Germinal center (tissue), 1 donor: ENCODE measurements at places on chromosomes 11 and 22.

GRCh38 chr11:63536669-63537292 lies at the start of gene PLAAT4:
Gene PLAAT4 (plus strand): TSS chr11:63536808. CDS start chr11:63536869, 61 bp downstream.
- DNase-seq: peak; percentile 38

DNA sequence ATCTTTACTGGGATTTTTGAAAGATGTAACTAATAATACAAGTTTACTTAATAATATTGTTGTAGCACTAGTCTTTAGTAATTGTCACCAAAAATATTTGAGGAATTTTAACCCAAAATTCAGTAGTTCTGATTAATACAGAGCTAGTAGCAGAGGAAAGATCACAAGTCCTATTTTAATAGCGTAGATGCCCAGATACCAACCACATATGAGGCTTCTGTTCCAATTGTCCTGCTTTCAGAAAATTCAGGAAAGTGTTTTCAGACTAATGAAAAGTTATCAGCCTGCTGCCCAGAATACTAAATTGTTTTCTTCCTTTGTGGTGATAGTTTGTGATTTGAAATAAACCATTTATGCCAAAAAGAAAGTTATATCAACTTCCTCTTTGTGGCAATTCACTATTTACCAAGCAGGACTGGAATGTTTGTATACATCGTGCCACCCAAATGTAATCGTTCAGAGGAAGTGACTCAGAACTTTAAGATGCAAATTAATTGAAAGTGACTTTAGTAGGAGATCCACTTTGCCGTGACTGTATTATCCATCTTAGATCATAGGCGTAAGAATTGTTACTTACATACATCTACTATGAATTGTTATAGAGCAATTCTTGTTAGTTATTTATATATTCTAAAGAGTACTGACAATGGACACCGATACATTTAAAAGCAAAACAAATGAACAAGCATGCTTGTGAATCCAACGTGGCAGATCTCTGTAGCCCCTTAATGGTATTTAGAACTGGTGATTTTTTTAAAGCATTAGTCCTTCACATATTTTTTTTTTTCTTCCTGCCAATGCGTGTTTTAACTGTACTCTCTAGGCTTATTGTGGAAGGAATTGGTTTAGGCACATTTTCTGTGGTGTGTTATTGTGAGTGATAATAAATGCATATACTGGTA lies 231.0 kb downstream of the DDX10 start:
- DNase-seq: peak; percentile 3

- no peak for DNase-seq
Measured at GRCh38 chr11:102396708-102397563, 49.9 kb downstream of the BIRC2 start.

DNA sequence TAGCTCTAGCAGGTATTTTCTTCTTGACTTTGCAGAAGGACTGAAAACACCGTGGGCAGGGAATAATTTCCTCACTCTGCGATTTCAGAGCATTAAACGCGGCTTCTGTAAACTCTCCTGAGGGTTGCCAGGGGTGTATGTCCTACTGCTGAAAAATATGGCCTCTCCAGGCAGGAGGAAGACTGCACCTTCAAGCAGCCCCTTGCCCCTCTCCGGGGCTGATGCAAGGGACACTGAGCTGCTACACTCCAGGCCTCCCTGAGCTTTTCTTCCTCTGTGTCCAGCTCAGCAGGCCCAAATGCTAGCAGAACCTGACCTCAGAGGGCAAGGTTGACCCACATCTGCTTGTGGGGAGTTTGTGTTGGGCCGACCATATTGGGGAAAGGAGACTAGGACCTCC lies 2.2 kb downstream of the CD6 start:
- no peak for DNase-seq

GRCh38 chr11:116641561-116642045 lies 131.2 kb downstream of the BUD13 start:
- DNase-seq: peak; percentile 57

GRCh38 chr22:31923747-31924146 lies 20.6 kb upstream of the YWHAH start:
- DNase-seq: no peak

DNA sequence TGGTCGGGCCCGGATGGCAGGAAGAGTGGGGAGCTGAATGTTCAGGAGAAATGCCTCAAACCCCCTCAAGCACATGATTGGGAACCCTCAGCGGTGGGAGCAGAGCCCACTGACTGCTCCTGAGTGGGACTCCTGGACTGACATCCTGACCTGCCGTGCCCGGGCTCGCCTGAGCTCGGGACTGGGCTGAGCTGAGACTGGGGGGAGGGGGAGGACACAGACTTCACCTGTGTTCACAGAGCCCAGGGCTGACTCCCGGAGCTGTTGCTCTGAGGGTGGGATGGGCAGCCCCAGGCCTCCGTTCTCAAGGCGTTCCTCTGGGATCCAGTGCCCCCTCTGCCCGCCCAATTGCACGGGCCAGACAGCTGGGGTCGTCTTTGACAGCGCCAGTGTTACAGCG lies 24.6 kb downstream of the DAGLA start:
- DNase-seq: no peak

- no peak for DNase-seq
Measured at GRCh38 chr11:123086305-123086704, 24.4 kb upstream of the HSPA8 start.

GRCh38 chr11:114921697-114922096 lies 243.4 kb downstream of the NXPE2 start:
- DNase-seq: no peak

DNA sequence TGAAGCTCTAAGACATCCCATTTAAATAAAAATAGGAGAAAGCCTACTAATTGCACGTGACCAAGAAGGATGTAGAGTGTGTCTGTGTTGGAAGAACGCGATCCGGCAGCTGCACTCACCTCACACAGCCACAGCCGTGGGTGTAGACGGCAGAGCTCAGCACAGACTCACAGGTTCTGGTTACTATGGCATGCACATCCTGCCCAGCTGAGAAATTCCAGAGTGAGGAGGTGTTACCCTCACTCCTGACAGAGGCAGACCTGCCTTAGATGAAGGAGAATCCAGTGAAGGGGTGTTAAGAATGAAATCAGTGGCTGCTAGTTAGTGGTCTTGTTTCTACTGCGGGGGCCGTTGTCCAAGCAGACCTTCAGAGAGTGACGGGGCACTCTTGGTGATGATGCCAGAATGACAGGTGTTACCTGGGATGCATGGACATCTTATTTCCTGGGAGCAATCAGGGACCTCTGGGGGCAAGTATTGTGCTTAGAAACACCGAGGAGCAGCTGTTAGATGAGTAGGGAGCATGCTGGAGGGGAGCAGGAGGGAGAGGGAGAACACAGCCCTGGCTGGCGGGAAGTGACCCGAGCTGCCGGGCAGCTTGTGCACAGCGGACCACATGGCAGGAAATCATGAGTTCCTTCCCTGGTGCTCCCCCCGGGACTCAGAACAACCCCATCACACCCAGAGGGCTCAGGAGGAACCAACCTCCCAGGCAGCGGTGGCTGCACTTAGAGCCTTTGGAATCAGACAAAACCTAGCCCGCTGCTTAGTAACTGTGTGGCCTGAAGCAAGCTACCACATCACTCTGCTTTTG lies 12.3 kb downstream of the KCNJ5 start:
- DNase-seq: no peak
